ENCODE measurements at places on chromosomes 16 and 17. TPM values are rescaled to one million over a fixed set of nuclear protein-coding genes. Genes with fewer than 3 reads are reported as not detected.

Gene C1QTNF8
- total RNA-seq: not detected

Gene TBC1D3G
- not detected for total RNA-seq

Gene ARHGDIG
- 2.5 TPM for total RNA-seq

Gene PYY
- total RNA-seq: 3.5 TPM

Gene C1QL1
- total RNA-seq: 15.6 TPM

Gene CHST5
- 0.60 TPM for total RNA-seq

Gene GUCY2D
- total RNA-seq: 0.29 TPM

Gene MMP15
- total RNA-seq: 33.2 TPM

Gene DHRS7C
- not detected for total RNA-seq

- no peak for DNase-seq
Observed at GRCh38 chr16:15427648-15428239, 6.6 kb upstream of the BMERB1 start.

- no peak for DNase-seq
Observed at GRCh38 chr17:17711641-17712162, 30.4 kb downstream of the RAI1 start.

DNA sequence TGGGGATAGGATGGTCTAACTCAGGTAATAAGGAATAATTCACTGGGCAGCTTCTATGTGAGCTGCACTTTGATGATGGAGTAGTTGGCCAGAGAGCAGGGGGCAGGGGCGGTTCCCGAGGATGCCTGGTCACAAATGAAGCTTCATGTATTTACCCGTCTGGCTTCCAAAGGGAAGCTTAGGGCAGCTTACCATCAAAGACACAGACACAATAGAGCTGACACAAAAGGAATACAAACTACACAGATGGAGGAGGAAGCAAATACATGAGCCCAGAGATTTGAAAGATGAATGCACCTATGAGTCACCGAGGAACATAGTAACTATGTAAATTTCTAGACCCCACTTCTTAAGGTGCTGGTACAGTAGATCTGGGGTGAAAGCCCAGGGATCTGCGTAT lies 8.7 kb upstream of the EMP2 start:
- no peak for DNase-seq

- DNase-seq: no peak
Observed at GRCh38 chr16:67001726-67002125, 13.3 kb downstream of the CES4A start.

DNA sequence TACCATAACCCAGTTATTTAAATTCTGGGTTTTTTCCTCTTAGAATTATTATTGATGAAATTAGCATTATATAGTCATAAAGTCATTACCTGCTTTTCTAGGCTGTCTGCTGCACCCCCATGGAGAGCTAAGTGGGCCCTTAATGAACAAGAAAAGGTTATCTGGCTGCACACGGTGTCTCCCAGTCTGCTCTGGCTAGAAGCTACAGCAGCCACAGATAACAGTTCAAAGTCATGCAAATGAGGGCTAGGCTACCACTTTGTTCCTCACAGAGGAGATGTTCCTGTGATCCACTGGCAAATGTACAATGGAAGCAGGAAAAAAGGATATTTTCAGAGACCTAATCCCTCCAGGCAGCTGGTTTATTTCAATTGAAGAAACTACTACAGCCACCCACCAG lies 112.1 kb downstream of the SNX11 start:
- no peak for DNase-seq

DNA sequence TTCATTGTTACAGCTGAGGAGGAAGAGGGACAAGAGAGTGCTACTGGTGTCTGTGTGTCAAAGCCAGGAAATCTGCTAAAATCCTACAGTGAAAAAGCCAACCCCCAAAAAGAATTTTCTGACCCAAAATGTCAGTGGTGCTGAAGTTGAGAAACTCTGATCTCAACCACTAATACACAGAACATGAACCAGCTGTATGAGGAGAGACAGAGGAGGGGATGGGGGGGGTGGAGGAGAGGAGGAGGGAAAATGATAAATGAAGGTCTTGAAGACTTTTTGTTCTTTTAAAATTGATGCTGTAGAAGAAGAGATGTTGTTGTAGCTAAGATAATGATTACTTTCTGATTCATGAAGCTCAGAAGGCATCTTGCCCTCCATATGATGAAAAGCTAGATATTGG lies 27.4 kb upstream of the CDRT4 start:
- no peak for DNase-seq

- no peak for DNase-seq
Observed at GRCh38 chr16:75535901-75536300, at the start of gene CHST5. TSS of gene CHST5 (minus strand) at chr16:75536108. CDS start at chr16:75530384, 5,724 bp downstream.

DNA sequence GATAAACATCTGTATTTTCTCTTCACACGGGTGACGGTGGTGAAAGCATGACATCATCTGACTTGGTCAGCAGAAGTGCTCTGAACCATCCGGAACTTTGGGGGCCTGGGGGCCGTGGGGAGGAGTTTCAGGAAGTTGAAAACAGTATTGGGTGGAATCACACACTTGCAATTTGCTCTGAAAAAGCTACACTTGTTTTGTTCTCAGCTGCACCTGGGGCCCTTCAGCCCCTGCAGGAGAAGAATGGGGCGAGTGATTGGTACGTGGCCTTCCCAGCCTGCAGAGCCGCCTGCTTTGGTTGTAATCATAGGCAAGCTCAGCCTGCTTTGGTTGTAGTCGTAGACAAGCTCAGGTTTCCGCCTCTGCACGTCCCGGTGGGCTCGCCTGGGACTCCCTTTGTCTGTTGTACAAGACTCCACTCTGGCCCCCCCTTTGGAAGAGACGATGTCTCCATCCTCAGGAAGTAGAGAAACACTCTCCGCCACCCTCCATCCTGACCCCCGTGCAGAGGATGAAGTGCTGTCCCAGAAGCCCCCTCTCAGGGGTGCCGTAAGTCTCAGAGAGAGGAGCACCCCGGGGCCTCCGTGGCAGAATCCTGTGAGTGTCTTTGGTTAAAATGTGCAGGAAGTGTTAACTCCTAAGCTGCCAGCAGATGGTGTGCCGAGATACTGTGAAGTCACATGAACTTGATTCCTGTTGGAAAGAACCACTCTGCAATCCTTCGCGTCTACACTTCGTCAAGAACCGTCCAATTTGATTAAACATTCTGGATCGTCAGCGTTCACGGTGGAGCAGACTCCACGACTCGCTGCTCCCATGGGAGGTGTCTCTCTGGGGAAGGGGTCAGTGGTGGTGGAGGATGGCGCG lies 5.4 kb downstream of the BANP start:
- DNase-seq: no peak

DNA sequence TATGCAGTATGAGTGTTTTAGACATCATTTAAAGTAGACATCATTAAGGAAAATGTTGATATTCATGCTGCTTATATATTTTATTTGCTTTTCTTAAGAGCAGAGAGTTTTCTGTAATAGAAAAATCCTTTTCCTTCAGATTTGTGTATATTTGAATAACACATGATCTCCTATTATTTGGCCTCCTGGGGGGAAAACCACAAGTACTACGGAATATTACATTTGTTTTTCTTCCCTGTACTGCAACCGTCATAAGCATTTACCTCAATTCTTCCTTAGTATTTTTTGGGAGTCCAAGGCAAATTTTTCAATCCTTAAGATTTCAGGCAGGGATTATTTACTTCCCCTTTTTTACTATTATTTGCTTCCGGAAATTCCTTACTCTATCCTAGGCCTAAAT lies 6.0 kb downstream of the RSPRY1 start:
- no peak for DNase-seq

- no peak for DNase-seq
Observed at GRCh38 chr17:17017343-17018014, 24.8 kb upstream of the MPRIP start.

DNA sequence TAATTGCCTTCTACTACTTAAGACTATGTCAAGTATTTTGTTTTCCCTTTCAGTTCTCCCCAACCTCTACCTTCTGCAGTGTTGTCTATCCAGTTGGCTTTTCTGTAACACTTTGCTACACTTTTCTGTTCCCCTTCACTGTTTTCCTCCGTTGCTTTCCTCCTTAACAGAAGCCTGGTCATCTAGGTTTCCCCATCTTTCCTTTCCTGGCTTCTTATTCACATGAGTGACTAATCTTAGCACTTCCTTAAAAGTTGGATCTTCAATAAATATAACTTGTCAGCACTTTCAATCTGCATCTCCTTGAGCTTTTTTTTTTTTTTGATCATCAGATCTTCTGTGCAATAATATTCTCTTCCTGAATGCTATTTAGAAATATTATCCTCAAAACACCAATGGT lies 2.8 kb upstream of the SLFN11 start:
- DNase-seq: no peak

DNA sequence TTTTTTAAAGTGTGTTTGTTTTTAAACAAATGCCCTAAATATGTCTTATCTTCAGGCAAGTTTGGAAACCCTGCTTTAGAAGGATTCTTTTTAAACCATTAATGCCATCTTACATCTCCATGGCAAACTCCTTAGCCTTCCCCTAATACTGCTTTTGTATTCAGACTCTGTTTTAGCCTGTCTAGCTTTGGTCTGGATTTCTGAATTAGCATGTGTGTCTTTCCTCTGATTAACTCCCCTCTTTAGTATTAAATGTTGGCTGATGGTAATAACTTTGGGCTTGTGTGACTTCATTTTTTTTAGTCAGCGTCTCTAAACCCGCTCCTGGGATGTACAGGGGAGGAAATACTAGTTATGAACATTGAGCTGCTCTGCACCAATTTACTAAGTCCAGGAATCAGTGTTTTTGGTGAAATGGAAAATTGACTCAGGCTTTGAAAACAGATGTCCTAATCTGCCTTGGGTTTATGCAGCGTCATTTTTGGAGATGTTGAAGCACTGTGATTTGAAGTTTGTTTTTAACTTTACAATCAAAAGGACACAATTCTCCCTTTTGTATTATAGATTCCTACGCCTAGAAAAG lies 22.2 kb downstream of the WIPF2 start:
- DNase-seq: no peak

GRCh38 chr17:77690271-77691161 lies 268.0 kb upstream of the TNRC6C start:
- DNase-seq: peak; percentile 61

GRCh38 chr16:79430191-79430678 lies 170.3 kb downstream of the MAF start:
- no peak for DNase-seq

GRCh38 chr17:1574697-1575471 lies 12.3 kb upstream of the PITPNA start:
- no peak for DNase-seq

GRCh38 chr17:17904166-17905035 lies 67.6 kb upstream of the SREBF1 start:
- no peak for DNase-seq

GRCh38 chr17:45316434-45317110 lies at the start of gene MAP3K14:
TSS of gene MAP3K14 (minus strand) at chr17:45317020. CDS start at chr17:45290745, 26,275 bp downstream.
- DNase-seq: peak; percentile 85

GRCh38 chr16:68539711-68540239 lies 684 bp downstream of the ZFP90 start:
- no peak for DNase-seq

GRCh38 chr17:77617516-77617915 lies 341.0 kb upstream of the TNRC6C start:
- DNase-seq: no peak

DNA sequence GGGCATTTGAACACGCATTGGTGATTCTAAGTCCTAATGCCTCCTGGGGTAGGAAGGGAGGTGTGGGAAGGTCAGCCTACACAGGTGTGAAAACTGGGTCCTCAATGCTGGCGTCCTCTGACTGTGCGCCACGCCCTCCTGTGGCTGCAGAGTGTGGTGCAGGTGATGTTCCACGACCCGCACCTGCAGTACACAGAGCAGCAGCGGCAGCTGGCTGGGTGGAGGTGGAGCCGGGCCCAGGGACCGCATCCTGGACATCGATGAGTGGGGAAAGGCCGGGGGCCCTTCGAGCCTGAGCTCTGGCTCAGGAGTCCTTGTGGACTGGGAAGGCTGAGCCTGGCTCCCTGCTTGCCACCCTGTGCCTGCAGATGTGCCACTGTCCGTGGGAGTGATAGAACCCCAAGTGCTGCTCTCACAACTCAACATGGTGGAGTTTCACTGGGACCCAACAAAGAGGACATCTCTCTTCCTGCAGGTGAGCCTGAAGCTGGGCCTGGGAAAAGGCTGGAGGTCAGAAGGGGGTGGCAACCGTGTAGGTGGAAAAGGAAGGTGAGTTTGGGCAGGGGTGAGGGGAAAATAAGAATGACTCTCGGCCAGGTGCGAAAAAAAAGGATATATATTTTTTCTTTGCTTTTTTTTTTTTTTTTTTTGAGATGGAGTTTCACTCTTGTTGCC lies 14.0 kb upstream of the STAC2 start:
- DNase-seq: no peak

DNA sequence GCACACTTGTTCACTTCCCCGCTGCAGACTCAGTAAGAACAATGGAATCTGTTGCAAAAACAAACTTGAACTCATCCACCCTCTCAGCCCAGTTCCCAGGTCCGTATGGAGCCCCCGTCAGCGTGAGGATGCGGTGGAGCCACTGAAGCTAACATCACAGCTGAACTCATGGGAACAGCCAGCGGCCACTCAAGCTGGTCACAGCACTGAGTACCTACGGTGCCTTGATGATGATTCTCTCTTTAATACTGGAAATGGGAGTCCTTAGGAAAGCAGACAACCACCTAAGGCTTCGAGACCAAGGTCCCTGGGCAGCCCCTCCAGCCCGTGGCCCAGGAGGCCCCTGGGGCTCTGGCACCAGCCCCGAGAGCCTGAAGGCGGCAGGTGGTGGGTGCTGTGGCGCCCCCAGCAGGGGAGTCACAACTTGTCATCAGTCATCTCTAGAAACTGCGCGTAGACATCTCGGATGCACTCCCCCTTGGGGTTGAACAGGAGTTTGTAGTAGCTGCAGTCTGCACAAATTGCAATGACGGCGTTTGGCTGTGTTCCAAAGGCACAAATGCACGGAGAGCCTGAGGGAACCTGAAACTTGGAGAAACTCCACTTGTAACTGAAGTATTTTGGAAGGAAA lies 31.0 kb upstream of the RHOT1 start:
- DNase-seq: peak; percentile 70

DNA sequence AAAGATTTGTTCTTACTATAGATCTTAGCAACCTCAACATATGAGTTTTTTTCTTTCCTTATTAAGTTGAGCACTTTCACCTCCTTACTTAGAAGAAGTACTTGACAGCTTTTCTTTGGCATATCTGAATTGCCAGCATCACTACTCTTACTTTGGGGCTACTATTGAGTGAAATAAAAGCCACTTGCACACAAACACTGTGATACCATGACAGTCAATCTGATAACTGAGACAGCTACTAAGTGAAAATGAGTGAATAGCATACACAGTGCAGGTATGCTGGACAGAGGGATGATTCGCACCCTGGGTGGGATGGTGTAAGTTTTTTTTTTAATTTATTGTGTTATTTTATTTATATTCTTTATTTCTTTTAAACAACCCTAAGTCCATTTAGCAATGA lies 13.5 kb upstream of the TENT4B start:
- DNase-seq: no peak
